NCI-H1436 treated with DMSO at 0.1 percent for 48 hours (cell line): ENCODE measurements at places on chromosomes 6 and 20.

GRCh38 chr6:46973029-46973428, 51.3 kb upstream of the ADGRF5 start:
- DNase-seq = no peak

DNA sequence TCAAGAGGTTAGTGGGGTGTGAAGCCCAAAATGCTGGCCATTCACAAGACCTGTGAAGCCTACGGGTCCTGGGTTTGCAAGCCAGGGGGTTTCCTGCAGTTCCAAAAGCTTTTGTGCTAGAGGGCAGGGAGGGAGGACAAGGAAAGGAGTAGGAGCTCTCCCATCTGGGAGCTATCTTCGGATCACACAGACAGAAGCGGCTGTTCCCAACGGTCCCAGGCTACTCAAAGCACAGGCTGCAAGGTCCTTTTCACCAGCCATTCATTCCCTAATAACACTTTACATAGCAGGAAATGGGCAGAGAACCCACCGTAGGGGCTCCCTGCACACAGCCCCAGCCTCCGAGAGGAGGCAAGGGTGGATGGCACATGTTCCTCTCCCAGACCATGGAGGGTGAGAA, 296.9 kb downstream of the FOXC1 start:
- no peak for DNase-seq

DNA sequence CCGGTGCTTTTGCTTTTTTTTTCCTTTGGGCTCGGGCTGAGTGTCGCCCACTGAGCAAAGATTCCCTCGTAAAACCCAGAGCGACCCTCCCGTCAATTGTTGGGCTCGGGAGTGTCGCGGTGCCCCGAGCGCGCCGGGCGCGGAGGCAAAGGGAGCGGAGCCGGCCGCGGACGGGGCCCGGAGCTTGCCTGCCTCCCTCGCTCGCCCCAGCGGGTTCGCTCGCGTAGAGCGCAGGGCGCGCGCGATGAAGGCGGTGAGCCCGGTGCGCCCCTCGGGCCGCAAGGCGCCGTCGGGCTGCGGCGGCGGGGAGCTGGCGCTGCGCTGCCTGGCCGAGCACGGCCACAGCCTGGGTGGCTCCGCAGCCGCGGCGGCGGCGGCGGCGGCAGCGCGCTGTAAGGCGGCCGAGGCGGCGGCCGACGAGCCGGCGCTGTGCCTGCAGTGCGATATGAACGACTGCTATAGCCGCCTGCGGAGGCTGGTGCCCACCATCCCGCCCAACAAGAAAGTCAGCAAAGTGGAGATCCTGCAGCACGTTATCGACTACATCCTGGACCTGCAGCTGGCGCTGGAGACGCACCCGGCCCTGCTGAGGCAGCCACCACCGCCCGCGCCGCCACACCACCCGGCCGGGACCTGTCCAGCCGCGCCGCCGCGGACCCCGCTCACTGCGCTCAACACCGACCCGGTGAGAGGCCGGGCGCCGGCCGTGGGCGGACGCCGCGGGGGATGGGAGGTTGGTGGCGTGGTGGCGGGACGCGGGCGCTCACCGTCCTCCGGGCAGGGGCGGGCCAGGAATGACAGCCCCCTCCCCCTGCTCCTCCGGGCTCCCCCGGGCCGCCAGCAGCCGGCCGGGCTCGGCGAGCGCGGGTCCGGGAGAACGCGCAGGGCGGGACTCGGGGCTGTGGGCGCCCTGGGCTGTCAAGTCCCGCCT, 606 bp downstream of the ID4 start:
- no peak for DNase-seq

- DNase-seq = no peak
These were observed 40.6 kb downstream of the MAFB start for GRCh38 chr20:40648210-40649072.

GRCh38 chr20:4082406-4083097, 67.2 kb upstream of the RNF24 start:
- no peak for DNase-seq

GRCh38 chr6:81215092-81215432, 537.4 kb downstream of the TENT5A start:
- DNase-seq = no peak

GRCh38 chr6:29651413-29652197, 5.3 kb upstream of the MOG start:
- DNase-seq = no peak

DNA sequence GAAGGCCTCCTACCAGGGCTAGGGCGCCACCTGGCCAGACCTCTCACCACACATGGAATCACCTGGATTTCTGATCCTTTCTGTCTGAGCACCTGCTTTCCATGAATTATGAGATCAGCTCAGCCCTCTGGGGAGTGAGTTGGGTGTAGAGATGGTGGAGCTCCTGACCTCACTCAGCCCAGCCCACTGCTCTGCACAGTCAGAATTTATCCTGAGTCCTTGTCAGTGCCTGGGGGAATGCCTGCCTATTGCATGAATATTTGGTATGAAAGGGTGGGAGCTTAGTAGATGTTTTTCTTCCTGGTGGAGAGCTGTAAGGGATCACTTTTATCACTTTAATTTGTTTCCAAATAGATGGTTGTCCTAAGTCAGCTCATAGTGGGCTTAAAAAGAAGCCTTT, 47.5 kb downstream of the DTD1 start:
- DNase-seq = no peak

DNA sequence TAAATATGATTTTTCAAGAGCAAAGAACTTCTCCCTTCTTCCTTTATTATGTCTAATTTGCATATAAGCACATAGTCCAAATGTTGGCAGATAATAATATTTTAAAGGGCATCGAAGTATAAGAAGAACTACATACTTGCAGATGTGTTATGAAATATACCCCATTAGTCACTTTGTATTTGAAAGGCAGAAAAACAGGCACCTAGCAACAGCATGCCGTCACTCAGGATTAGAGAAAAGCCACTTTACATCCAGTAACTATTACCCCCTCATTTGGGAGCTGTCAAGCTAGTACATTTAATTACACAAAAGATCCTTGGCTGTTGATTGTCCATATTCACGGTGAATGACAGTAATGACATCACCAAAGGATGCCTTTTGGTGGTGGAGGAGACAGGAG, 99.3 kb upstream of the ARMC2 start:
- DNase-seq = no peak

- no peak for DNase-seq
These were observed 55.1 kb upstream of the IL20RA start for GRCh38 chr6:137099689-137100403.

GRCh38 chr6:151869787-151870186, 62.3 kb downstream of the ESR1 start:
- no peak for DNase-seq

GRCh38 chr6:45326698-45327417, 1.3 kb upstream of the RUNX2 start:
- no peak for DNase-seq

GRCh38 chr6:16774437-16774836, 13.2 kb upstream of the ATXN1 start:
- DNase-seq = no peak

- DNase-seq = no peak
These were observed 602.3 kb upstream of the MMS22L start for GRCh38 chr6:97885325-97885724.

DNA sequence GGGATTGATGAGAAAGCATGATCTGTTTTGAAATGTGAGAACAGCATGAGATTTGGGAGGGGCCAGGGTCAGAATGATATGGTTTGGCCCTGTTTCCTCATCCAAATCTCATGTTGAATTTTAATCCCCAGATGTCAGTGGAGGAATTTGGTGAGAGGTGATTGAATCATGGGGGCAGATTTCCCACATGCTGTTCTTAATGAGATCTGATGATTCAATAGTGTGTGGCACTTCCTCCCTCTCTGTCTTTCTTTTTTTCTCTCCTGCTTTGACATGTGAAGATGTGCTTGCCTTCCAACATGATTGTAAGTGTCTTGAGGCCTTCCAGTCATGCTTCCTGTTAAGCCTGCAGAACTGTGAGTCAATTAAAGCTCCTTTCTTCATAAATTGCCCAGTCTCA, 1060.3 kb upstream of the CITED2 start:
- DNase-seq = no peak

GRCh38 chr6:154622618-154623336, 110.4 kb upstream of the SCAF8 start:
- DNase-seq = no peak

GRCh38 chr6:137226697-137227096, 7.5 kb upstream of the IFNGR1 start:
- DNase-seq = no peak

DNA sequence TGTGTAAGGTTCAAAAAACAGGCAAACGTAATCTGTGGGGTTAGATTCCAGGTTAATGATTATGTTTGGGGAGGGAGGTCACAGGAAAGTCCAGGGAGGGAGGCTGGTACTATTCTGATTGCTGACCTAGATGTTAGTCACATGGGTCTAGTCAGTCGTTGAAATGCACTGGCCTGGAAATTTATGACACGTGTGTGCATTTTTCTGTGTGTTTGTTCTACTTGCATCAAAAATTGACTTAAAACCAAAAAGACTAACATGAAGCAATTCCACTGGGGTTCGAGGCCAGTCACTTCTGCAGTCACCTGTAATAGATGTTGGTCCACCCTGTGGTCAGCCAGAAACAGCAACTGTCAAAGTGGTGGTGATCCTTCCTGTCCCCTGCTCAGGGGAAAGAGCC, 104.2 kb upstream of the MLN start:
- no peak for DNase-seq

DNA sequence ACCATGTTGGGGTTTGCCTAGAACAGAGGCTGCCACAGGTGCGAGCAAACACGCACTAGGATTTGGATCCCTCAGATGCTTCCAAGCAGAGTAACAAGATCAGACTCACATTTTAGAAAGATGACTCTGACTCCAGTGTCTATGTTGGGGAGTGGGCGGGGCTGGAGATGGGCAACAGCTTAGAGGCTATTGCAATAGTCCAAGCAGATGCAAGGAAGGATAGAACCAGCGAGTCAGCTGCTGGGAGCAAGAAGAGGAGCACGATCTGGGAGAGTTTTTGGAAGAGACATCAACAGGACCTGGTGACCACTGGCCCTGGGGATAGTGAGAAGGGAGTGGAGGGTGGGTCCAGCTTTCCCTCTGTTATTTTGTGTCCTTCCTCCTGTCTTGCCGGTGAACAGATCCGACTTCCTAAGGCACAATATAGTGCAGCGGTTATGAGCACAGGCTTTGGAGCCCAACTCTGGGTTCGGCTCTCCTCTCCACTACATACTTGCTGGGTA, 52.7 kb downstream of the FGD2 start:
- no peak for DNase-seq

GRCh38 chr6:151044465-151045441, 179.3 kb downstream of the MTHFD1L start:
- no peak for DNase-seq

DNA sequence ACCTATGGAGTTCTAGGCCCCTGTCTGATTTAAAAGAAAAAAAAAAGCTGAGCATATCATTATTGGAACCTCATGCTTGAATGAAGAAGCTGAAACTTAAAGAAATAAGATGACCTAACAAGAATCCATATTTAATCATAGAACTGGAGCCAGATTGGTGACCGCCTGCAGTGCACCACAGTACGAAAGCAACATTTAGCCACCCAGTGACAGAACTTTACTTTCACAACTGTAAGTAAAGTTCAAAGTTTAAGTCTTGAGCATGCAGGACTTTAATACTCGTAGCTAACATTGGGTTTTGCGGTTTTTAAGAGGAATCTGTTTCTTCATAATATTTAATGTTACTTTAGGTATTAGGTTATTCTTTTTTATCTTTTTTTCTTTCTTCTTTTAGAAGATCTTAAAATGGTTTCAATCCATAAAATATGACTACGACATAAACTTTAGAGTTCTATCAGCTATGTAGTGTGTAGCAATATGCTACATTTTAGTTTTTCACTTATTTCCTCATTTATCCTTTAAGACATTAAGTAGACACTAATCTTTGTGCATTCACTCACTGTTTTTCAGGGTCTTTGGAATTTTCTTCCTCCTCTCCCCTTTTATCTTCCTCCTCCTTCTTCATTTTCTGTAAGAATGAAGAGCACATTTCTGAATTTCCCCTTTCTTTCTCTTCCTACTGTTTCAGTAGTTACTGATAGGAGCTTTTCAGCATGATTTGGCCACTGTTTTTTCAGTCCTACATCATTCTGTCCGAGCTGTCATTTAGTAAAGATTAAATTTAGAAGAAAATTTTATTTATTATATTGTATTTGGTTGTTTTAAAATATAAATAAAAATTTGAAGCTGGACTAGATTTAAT, 514.1 kb downstream of the GRIK2 start:
- DNase-seq = no peak

- no peak for DNase-seq
These were observed 454.2 kb downstream of the GRIK2 start for GRCh38 chr6:101847690-101848089.

- no peak for DNase-seq
These were observed 101.3 kb upstream of the ESR1 start for GRCh38 chr6:151705993-151706733.

DNA sequence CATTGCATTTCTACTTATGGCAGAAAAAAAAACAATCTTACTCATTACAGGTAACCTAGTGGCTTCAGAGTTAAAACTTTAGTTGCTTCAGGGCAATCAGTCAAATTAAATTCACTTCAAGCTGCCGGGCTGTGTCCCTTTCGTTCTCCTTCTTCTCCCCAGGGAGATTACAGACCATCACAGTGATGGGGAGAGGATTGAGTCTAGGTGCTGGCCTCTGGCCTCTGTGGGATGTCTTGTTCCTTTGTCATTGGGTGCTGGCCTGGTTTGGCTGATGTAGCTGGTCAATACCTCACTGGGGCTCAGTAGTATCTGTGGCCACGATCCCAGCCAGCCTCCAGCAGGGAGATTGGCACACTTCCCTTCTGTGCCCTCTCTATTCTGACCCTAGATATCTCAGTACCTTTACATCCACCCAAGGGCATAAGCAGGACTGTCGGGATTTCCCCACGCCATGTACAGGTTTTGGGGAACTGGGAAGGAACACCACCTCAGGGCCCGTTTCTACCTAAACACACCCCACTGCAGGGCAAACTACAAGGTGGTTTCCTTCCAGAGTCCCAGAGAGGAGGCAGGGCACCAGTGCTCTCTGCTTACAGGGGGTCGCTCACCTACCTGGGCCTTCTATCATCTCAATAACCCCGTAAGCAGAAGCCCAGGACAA, 15.4 kb downstream of the FYN start:
- no peak for DNase-seq

- no peak for DNase-seq
These were observed 690 bp downstream of the TULP1 start for GRCh38 chr6:35512006-35512405.

DNA sequence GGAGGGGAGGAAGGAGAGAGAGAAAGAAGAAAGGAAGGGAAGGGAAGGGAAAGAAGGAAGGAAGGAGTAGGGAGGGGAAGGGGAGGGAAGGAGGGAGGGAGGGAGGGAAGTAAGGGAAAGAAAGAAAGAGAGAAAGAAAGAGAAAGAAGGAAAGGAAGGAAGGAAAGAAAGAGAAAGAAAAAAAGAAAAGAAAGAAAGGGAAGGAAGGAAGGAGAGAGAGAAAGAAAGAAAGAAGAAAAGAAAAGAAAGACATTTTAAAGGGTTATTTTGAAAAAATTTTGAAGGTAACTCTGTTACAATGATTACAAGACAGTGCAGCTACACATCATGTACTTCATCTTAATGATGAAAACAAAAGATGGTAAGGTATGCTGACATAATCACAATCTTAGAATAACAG, 3.9 kb downstream of the KIAA0319 start:
- DNase-seq = no peak

GRCh38 chr6:124479991-124480430, 482.2 kb upstream of the RNF217 start:
- no peak for DNase-seq

- no peak for DNase-seq
These were observed 34.7 kb downstream of the FOXQ1 start for GRCh38 chr6:1346558-1347091.
